Activated effector memory CD4-positive, alpha-beta T cell treated with anti-CD3 and anti-CD28 coated beads, Interleukin-2, amount 50 U/mL, for 16 hours (primary cell): ENCODE measurements at places on chromosomes 12 and 14.

DNA sequence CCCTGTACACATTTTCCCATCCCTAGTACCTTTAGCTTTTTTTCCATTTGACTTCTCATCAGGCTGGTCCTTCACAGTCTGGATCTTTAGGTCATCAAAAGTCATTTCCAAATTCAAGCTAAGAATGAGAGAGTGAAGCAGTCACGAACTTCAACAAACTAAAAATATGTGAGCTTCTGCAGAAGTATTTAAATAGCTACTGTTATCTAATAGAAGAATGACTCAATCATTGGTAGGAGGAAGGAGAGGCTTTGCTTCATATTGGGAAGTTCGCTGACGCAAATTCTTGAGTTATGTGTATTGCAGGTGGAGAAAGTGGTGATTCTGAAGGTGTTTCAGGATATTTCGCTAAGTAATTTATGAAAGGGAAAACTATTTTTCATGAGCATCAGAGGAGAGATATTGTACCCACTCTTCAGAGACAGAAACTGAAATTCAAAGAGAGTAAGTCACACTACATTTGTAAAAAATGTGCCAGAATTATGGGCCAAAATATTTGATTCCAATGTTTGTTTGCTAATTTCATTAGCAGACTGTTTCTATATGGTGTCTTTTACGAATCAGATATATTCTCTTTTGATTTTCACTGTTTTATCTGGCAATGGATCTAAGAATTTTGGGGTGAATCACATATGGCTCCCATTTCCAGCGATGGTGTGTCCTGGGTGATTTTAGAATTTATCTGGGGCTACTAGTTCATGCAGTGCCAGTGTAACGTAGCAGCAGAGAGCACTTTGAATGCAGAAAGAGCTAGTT lies at the start of gene OLR1:
TSS of gene OLR1 (minus strand) at position 160 of the 756 bp plus-strand sequence. CDS start at position 105, 55 bp downstream.
- DNase-seq: no peak

DNA sequence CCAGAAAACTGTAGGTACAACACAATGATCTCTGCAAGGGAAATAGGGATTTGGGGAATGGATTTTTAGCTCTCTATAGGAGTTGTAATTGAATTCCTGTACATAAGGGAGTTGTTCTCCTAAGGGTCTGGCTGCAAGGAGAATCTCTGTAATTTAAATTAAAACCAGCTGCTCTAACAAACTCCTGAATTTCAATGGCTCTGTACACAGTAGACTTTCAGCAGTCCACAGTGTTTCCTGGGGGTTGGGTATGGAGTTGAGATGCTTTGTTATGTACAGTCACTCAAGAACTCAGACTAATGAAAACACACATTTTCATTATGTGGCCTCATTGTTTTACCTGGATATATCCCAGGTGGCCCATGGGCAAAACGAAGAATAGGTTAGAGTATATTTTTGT lies 93.2 kb downstream of the NAV3 start:
- DNase-seq: no peak

DNA sequence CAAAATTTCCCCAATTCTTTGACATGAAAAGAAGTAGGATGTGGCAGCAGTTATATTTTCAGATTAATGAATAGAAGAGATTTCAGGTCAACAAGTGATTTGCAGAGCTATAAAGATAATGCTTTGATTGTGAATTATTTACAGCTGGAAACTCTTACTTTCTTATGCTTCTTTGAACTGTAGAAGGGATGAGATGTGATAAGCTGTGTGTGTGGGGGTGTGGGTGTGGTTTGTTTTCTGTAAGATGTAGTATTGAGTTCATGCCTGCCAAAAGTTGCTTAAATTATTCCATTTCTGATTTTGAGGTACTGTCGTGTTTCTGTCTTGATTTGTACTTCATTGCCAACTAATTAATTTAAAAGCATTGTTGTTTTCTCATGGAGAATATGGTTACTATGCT lies 22.7 kb downstream of the AEBP2 start:
- no peak for DNase-seq

GRCh38 chr12:112430929-112431328 lies 12.2 kb downstream of the PTPN11 start:
- DNase-seq: no peak

DNA sequence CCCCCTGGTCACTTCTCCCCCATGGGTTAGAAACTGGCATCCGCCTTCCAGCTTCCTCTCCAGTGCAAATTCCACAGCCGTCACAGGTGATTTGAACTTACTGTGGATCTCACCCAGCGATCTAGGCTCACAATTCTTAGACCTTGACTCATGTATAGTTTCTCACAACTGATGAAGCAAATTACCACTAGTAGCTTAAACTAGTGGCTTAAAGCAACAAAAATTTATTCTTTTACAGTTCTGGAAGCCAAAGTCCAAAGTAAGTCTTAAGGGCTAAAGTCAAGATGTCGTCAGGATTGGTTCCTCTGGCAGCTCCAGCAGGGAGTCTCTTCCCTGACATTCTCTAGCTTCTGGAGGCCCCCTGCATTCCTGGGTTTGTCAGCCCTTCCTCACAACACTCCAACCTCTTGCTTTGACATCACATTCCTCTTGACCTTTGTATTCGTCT lies 117.4 kb downstream of the KTN1 start:
- no peak for DNase-seq

- DNase-seq: no peak
These were observed 217.3 kb downstream of the FBXL14 start for GRCh38 chr12:1377117-1377516.

- no peak for DNase-seq
These were observed 274.5 kb upstream of the LRIG3 start for GRCh38 chr12:59194794-59195193.

GRCh38 chr14:55980970-55981369 lies 137.2 kb upstream of the PELI2 start:
- no peak for DNase-seq

- DNase-seq: no peak
These were observed 406.7 kb downstream of the NOVA1 start for GRCh38 chr14:26191123-26191522.

- DNase-seq: no peak
These were observed 11.2 kb downstream of the HECTD4 start for GRCh38 chr12:112370868-112371510.

DNA sequence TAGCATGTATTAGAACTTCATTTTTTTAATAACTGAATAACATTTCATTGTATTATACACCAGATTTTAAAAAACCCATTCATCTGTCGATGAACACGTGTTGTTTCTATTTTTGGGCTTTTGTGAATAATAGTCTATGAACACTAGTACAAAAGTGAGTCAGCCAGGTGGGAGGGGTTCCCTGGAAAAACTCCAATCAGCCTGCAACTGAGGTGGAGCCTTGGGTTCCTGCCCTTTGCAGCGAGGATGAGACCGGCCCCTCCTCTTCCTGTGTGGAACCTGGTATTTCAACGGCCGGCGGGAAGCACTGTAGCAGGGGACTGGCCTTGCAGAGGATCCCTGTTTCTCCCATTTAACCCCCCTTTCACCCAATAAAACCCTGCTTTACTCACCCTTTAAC lies 56.1 kb downstream of the LMNTD1 start:
- no peak for DNase-seq

GRCh38 chr12:15982921-15983320 lies 71.8 kb downstream of the DERA start:
- no peak for DNase-seq

DNA sequence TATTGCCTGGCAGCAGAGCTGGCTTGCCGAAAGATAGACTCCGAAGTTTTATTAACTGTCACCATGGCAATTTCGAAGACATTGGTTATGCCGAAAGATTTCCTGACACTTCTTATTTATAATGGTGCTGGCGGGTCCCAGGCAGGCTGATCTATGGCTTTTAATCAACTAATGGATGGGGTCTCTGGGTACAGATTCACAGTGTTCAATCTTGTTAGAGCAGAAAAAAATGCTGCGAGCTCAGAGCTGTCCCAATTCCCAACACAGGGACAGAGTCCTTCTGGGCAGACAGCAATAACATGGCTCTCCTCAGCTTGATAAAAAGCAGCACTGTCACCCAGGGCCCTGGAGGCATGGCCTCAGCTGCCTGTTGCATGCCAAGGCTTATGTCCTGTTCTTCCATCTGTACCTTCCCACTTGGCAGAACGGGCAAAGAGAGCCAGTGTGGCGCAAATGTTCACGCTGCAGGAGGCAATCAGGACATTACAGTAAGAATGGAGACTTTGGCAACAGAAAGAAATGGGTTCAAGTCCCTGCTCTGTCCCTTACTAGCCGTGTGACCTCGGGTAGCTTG lies 228.2 kb upstream of the PWP1 start:
- DNase-seq: no peak

- no peak for DNase-seq
These were observed 12.1 kb downstream of the FRMD6 start for GRCh38 chr14:51663783-51664326.

GRCh38 chr12:65918021-65918420 lies 93.7 kb downstream of the HMGA2 start:
- DNase-seq: no peak

DNA sequence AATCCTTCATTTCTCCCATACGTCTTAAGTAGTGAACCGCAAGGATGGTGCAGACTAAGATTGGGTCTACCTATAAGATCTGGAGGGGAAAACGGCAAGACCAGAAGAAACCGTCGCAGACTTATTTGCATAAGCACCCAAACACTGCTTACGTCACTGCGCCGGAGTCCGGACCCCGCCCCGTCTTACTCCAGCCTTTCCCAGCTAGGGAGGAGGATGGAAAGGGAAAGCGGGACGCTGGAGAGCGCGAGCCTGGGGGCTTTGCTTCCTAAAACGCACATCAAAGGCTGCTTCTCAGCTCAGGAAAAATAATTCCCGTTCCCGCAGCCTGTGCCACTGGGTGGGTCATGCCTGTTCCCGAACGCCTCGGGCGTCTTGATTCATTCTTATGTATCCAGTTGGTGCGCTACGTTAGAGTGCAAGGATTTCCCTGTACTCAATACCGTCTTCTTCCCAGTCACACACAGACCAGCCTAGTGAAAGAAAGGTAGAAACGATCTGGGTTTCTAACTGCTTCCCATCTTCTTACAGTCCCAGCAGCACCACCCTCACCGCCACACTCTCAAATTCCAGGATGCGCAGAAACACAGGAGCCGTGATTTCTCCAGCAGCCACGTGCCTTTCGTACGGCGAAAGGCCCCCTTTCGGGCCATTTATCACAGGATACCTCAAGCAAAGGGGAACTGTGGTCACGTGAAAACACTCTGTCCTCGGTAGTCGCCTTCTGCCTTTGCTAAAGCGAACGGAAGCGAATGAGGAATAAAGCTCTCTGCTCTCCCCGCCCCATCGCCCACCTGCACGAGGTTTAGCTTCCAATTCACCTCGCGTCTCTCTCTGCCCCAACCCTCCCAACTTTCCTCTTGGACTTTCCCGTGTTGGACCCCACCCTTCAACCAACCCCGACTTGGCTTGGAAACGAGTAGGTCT lies 1.1 kb downstream of the SLC6A15 start:
- no peak for DNase-seq

DNA sequence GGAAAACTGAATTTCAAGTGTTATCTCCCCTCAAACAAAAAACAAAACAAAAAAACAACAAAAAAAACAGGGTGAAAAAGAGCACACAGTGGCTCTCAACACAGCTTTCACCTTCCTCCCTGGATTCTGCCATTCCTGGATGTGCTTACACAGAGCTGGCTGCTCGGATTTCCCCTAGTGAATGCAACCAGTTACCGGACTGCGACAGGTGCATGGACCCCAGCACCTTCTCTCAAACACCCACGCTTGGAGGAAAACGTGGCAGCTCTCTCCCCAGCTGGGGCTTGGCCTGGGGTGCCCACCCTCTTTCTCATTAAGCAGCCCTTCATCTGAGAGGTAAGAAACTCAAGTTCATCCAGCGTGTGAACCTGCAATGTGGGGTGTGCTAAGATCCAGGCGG lies 33.5 kb upstream of the DICER1 start:
- no peak for DNase-seq
